ENCODE measurements at places on chromosomes 3 and 15.

DNA sequence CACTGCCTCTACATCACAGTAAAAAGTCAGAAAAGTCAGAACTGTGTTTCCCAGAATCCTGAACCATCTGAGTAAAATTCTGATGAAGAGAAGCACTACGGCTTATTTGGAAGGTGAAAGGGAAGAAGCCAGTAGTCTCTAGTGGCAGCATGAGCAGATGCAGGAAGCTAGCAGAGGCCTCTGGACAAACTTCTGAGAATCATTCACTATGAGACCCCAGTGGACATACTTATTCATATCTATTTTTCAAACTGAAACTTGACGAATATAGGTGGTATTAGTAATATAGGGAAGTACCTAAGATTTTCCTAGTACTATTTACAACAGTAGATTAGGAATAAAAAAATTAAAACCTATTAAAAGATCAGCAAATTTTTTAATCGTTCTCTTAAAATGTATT lies 272.8 kb upstream of the TTC14 start:
- no peak for DNase-seq

DNA sequence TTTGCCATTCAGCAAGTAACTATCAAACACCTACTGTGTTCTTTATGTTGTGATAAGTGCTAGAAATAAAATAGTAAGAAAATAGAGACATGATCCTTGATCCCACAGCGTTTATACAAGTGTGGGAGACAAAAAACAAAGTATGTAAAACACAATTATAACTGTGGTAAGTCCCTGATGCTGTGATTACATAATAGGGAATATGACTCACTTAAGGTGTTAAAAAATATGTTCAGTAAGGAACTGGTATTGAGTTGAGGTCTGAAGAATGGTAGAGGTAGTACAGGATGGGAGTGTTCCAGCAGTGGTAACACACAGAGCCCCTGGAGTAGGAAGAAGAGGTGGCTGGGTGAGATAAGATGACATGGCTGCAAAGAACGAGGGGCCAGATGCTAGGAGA lies 132.1 kb upstream of the TMC3 start:
- DNase-seq, result no peak

- no peak for DNase-seq
These were observed 212.5 kb downstream of the CHST2 start for GRCh38 chr3:143332026-143332425.

- DNase-seq, result no peak
These were observed 5.0 kb downstream of the GATA2 start for GRCh38 chr3:128487813-128488635.

DNA sequence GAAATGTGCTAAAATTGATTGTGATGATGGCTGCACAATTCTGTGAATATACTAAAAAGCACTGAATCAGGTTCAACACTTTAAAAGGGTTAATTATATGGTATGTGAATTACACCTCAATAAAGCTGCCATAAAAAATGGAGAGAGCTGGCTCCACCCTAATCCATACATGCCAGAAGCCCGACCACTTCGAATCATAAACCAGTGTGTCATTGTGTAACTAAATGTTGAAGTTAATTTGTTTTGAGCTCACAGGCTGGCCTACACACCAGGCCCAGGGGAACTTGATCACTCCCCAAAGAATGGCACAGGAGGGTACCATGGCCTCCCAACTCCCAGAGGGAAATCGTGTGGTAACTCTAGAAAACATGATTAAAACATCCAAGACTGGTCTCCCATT lies 14.0 kb downstream of the PLCD1 start:
- DNase-seq, result no peak

GRCh38 chr3:155604967-155605366 lies 139.9 kb downstream of the PLCH1 start:
- DNase-seq, result no peak

GRCh38 chr15:36183201-36183600 lies 396.2 kb upstream of the CDIN1 start:
- DNase-seq, result no peak

- no peak for DNase-seq
These were observed 128.1 kb downstream of the IL1RAP start for GRCh38 chr3:190642016-190642415.

- no peak for DNase-seq
These were observed 424 bp downstream of the EAF2 start for GRCh38 chr3:121835465-121835801.

- DNase-seq, result no peak
These were observed 15.6 kb upstream of the FILIP1L start for GRCh38 chr3:100129941-100130340.
